ENCODE measurements at places on chromosomes 5 and 9. TPM values are rescaled to one million over a fixed set of nuclear protein-coding genes. Genes with fewer than 3 reads are reported as not detected.

Gene SLC25A2
- not detected for total RNA-seq

Gene CER1
- not detected for total RNA-seq

Gene PPWD1
- total RNA-seq = 52.9 TPM

Gene GOLGA2
- 96.0 TPM for total RNA-seq

Gene PCDHA8
- total RNA-seq = 0.33 TPM

Gene SHISAL2B
- not detected for total RNA-seq

Gene PCDHB16
- 0.51 TPM for total RNA-seq

Gene DBH
- not detected for total RNA-seq

Gene PCDHA6
- total RNA-seq = 3.6 TPM

Gene POLR3G
- 4.9 TPM for total RNA-seq

Gene FAM174A
- total RNA-seq = 20.0 TPM

Gene C5orf52
- not detected for total RNA-seq

Gene MRPS27
- total RNA-seq = 86.5 TPM

Gene KLF4
- total RNA-seq = 22.9 TPM

Gene TAF11L5
- not detected for total RNA-seq

Gene SPINK6
- total RNA-seq = not detected

Gene DNAH5
- total RNA-seq = 0.77 TPM

Gene RAPGEF1
- total RNA-seq = 27.5 TPM

Gene PLAC8L1
- total RNA-seq = not detected

Gene SYK
- not detected for total RNA-seq

Gene IL5
- not detected for total RNA-seq

Gene SGCD
- 67.5 TPM for total RNA-seq

Gene CDH9
- total RNA-seq = not detected

Gene SHB
- total RNA-seq = 13.9 TPM

Gene MARCOL
- not detected for total RNA-seq

Gene DDX31
- total RNA-seq = 9.5 TPM

Gene C7
- total RNA-seq = under 0.01 TPM

Gene ACTBL2
- total RNA-seq = under 0.01 TPM

Gene ANKRD34B
- not detected for total RNA-seq

Gene HBEGF
- total RNA-seq = 1.8 TPM

Gene GABRA1
- total RNA-seq = not detected

Gene IGIP
- total RNA-seq = 13.4 TPM

Gene SLC23A1
- total RNA-seq = not detected

Gene HAVCR2
- total RNA-seq = 3.6 TPM

Gene PTTG1
- 17.5 TPM for total RNA-seq

All from fibroblast of lung (primary cell).